AG08396 (cell line): ENCODE measurements at places on chromosomes 2 and 18.

- no peak for DNase-seq
Observed at GRCh38 chr18:63262369-63263335, 56.9 kb downstream of the BCL2 start.

DNA sequence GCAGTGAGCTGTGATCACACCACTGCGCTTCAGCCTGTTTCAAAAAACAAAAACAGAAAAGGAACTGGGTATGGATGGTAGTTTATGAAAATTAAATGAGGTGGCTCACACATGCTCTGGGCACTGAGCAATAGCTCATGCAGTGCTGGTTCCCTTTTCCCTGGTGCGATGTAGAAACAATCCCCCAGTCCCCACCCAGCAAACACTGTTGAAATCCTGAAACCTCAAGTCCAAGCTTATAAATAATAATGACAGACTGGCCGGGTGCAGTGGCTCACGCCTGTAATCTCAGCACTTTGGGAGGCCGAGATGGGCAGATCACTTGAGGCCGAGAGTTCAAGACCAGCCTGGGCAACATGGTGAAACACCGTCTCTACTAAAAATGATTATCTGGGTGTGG is 55.4 kb upstream of the SMAD2 start:
- DNase-seq: no peak

DNA sequence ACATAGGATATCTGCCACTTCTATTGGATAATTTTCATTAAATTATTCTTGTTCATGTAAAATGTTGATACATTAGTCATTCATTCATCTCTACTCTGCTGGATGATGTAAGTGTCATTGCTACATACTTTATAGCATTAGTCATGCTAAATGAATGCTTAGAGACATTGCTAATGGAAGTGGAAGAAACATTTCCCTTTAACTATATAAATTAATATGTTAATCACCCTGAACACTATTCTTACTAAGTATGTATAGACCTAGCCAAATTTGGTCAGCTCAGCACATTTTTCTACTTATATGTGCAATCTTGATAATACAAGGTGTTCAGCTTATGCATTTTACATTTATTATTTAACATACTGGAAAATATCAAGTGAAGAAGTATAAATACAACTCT is 160.2 kb downstream of the DPP4 start:
- peak; percentile 6 for DNase-seq

DNA sequence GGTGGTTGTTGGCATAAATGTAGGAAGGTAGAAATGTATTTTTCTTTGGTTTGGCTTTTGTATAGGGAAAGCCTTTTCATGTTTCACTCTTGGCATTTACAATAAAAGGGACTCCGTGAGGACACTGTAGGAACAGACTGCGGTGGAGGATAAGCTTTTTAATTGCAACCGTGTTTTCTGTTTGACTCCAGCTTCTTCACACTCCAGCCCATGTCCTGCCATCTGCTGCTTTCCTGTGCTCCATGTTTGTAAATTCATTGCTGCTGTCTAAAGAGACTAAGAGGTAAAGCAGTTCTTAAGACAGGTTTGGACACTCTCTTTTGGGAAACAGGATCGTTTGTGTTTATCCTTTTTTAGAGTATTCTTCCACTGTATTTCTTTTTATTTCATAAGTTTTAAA is 33.3 kb downstream of the WDR75 start:
- no peak for DNase-seq

DNA sequence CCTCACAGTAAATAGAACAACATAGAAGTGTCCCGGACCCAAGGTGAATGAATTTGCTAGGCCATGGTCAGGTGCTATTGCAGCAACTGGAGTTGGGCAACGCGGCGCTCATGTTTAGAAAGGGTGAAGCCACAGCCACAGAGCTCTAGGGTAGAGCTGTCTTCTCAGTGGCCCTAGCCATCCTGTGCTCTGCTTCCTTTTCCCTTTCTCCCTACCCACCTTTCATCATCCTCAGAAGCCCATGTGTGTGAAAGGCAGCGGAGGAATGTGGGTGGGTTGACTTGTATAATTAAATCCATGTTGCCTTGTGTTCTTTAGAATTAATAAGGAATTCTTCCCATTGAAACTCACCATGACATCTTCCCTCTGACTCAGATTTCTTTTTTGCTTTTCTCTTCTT is 336.7 kb downstream of the OSR1 start:
- DNase-seq: peak; percentile 32

DNA sequence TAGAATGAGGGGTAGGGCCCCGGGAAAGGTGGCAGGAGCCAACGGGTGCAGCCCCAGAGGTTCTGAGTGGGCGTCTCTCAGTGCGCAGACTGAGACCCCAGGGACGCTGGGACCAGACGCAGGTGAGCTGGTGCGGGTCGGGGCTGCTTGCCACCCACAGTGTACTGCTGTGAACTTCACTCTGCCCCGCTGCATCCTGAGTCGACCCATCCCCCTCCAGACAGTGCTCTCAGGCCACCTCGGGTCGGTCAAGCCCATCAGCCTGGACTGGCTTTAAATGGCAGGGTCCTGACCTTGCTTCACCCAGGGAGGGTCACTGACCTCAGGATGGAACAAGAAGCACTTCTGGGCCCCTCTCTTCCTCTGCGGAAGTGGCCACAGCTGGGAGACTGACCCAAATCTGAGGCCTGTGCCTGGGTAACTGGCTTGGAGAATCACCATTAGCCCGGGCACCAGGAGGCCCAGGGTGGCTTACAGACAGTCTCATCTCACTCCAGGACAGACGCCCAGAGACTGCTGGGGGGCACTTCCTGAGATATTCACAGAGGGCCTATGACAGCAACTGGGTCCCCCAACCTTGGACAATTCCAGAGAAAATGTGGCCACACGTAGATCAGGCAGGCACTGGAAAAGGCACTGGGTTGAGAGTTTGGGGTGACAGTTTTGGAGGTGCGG is 23.7 kb upstream of the BOK start:
- DNase-seq: peak; percentile 5

DNA sequence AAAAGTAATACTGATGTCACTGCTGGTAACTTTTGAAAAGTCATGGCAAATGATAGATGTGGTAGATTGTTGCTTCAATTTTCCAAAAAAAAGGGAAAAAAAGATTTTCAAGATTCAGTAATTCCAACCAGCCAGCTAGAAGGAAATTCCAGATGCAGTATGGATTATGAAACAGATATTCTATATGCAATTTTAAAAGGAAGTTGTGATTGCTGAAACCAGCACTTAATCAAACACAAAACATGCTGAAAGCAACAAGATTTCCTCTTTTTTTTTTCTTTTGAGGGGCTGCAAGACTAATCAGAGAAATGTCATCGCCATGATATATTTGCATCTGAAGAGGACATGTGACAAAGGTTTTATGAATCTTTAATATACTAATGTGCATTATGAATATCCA is 5.1 kb upstream of the HNMT start:
- DNase-seq: no peak

DNA sequence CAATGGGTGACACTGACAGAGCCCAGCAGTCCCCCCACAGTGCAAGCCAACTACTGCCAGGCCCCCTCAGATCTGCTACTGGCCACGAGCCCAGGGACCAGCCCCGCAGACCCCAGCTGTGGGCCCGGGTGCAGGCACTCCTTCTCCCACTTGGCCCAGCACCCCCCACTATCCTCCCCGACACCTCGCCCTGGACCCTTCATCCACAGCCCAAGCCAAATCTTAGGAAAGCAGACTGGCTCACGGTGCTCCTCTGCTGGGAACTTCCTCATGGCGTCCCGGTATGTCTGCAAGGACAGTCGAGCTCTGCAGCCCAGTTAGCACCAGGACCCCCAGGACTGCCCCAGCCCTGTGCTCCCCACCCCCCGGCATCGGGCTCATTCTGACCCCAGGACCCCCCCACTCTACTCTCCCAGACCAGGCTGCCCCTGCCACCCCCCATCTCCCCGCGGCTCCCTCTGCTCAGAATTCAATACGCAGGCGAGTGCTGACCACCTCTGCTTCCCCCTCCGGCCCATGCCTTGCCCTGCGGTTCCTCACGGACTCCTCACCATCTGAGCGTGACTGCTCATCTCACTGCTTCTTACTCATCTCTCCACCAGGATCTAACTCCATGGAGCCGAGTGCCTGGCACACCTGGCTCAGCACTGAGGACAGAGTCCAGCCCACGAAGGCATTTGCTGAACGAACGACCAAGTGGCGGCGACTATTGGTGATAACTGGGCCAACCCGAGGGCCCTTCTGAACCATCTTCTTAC is 85.7 kb downstream of the PXDN start:
- no peak for DNase-seq

DNA sequence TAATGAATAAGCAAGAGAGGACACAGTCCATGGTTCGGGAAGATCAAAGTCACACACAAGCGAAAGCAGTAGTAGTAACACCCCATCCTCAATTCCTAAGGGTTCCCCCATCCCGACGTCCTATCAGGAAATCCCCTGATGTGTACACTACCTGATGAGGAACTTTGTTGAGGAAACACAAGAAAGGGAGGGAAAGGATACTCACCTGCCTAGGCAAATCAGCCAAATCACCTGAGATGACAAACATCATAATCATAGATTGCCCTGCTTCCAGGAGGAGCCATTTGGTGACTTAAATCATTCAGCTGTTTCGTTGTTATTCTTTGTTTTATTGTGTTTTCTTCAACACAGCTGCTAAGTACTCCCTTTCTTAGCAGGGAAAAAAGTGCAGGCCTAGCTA is 55.5 kb upstream of the SPOPL start:
- no peak for DNase-seq

DNA sequence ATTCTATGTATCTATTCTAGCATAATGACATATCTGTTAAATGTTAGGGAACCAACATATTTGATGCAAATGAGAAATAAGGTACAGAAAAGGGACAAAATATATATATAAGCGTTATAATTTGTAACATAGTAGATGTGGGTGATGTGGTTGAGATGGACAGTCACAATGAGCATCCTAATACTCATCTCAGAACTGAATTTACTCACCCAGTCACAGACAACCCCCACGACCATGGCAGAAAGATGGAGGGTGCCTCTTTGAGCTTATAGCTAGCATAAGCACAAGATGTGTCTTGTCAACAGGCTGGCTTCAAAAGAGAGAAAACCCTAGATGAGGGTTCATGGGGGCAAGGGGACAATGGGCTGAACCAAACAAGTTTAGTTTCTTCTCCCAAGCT is 9.1 kb upstream of the DSG3 start:
- DNase-seq: no peak

GRCh38 chr2:217105733-217106649 is 246.1 kb upstream of the TNP1 start:
- DNase-seq: peak; percentile 86

DNA sequence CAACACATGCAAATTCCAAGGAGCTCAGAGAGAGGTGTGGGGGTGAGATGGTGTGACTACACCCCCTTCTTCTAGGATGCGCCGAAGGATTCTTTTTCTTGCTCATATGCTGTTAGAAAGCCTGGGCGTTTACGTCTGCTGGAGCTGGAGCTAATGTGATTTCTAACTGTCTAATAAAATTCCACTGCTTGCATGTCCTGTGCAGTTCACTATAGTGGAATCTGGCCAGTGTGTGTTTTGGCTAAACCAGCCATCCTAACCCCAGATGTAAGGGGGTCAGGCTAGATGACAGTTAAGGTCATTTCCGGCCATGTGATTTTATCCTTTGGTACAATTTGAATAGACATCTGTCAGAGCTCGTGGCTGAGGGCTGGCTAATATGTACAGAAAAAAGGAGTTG is 194.1 kb downstream of the PRKCE start:
- no peak for DNase-seq

DNA sequence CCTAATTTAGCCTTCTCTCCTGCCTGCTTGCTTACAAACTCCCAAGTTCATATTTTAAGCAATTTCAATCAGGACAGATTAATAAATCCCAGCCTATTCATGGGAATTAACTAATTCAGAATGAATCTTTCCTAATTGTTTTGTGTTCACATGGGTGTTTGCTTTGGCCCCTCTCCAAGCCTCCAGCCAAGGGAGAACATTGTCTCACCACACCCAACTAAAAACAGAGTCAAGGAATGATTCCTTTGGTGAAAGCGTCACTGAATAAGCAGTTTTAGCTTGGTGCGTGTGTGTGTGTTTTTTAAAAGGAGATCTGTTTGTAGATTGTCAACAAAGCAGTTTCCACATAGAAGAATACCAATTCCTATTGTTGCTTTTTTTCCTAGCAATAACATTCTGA is 43.0 kb upstream of the DSG1 start:
- DNase-seq: no peak

DNA sequence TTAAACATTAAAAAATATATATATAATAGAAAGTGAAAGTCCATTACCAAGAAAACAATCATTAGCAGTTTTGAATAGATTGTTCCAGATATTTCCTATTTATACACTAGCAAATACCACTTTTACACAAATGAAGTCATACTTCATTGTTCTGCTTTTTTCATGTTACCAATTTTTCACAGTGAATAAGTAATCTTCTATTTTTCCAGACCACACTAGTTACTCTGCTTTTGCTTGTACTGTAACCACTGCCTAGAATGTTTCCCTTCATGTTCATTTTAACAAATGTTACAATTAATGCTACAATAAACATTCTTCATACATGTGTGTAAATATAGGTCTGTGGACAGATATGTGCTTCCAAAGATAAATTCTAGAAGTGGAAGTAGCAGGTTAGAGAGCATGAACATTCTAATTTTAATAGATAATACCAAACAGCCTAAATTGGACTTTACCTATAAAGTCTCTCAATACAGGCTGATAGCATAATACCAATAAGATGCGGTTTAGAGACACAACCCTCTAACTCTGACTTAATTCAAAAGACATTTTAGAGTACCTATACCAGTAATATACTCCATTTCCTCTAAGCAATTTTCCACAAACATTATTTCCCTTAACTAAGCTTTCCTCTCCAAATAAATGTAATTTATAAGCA is 17.0 kb downstream of the ITSN2 start:
- DNase-seq: no peak

GRCh38 chr2:197852108-197852507 is 47.7 kb downstream of the PLCL1 start:
- DNase-seq: no peak

DNA sequence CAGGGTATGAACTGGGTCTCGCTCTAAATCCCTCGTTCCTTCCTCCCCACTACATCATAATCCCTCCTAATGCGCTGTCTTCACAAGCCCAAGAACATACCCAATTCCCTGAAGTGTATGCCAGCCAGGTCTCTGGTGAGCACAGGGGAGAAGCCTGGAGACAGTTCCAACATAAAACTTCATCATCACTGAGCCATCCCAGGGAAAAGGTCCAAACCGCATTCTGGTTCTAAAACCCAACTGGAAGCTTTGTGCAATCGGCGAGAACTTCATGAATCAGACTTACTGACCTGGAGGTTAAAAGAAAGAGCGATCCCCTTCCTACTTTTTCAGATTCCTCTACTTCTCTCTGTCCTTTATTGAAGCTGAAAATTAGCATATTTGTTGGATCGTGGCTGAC is 132.7 kb downstream of the ALPK2 start:
- DNase-seq: no peak

DNA sequence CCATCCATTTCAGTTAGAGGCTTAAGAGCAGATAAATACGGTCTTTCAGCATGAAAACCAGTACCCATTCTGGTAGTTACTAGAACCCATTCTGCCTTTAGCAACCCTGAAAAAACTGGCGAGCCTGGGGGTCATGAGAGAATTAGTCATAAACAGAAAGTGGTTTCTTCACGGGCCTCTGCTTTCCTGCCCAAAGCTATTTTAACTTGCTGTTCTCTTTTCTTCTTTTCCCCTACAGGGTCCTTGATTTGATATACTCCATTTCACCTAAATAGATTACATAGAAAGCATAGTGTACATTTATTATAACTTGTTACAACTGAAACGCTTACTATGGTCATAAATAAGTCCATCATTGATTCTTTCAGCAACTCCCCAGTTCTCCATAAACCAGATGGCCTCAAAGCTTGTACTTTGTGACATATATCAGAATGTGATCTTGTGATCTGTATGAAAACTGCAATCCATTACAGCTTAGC is 48.3 kb downstream of the WDFY1 start:
- no peak for DNase-seq

- DNase-seq: no peak
Observed at GRCh38 chr2:238506371-238507068, 79.8 kb downstream of the ASB1 start.
